GM23338 (cell line): ENCODE measurements at places on chromosomes 2 and 18.

- no peak overlapping the region for H3K4me3 ChIP-seq
- no peak overlapping the region for H3K27ac ChIP-seq
- H3K4me1 ChIP-seq: peaks cover 16% of the 10 kb centered on the region
- H3K27me3 ChIP-seq: no peaks in the 10 kb centered on the region
These were observed 210.1 kb upstream of the RND3 start for GRCh38 chr2:150697596-150697995.

- H3K4me3 ChIP-seq: no peak overlapping the region
- no peaks in the 10 kb centered on the region for H3K36me3 ChIP-seq
- H3K4me1 ChIP-seq: no peaks in the 10 kb centered on the region
These were observed 675.3 kb downstream of the TMEM182 start for GRCh38 chr2:103437161-103437560.

- H3K27ac ChIP-seq: no peak overlapping the region
- peak; percentile 63 for DNase-seq
- peaks cover 9% of the 10 kb centered on the region for H3K4me1 ChIP-seq
- H3K36me3 ChIP-seq: no peaks in the 10 kb centered on the region
- no peaks in the 10 kb centered on the region for H3K27me3 ChIP-seq
These were observed 79.3 kb upstream of the SCN7A start for GRCh38 chr2:166573391-166573790.

DNA sequence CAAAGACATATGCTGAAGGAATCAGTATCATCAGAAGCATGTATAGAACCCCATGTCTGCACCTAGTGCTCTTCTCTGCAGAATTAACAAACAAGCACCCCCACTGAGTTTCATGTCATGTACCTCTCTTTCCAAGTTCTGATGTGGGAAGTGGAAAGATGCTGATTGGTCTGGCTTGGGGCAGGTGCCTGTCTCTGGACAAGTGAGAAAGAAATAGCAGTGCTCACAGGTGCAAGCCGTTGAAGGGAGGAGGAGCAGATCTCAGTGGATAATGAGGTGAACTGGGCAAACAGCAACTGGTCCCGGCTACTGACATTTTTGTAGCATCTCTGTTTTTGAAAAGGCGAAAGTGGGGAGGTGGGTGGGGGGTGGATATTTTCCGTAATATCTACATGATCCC, 17.5 kb upstream of the ACVR1 start:
- no peaks in the 10 kb centered on the region for H3K27me3 ChIP-seq
- H3K36me3 ChIP-seq: no peaks in the 10 kb centered on the region
- no peak overlapping the region for H3K4me3 ChIP-seq
- no peak overlapping the region for H3K27ac ChIP-seq
- DNase-seq: no peak

GRCh38 chr2:210177769-210178168, 6.6 kb upstream of the KANSL1L start:
- DNase-seq: peak; percentile 90
- peaks cover 33% of the 10 kb centered on the region for H3K4me1 ChIP-seq
- no peaks in the 10 kb centered on the region for H3K36me3 ChIP-seq
- H3K4me3 ChIP-seq: no peak overlapping the region
- H3K27ac ChIP-seq: peak overlapping the region; percentile 85

GRCh38 chr2:227324642-227324994, 433 bp upstream of the MFF start:
- H3K36me3 ChIP-seq: peaks cover 10% of the 10 kb centered on the region; the same call in 1 of the 2 replicates
- H3K4me3 ChIP-seq: peak overlapping the region; percentile 87
- peak overlapping the region; percentile 22 for H3K27ac ChIP-seq
- DNase-seq: peak; percentile 48
- H3K27me3 ChIP-seq: no peaks in the 10 kb centered on the region

GRCh38 chr2:46828491-46829230, 86.9 kb downstream of the MCFD2 start:
- H3K27ac ChIP-seq: no peak overlapping the region
- H3K27me3 ChIP-seq: no peaks in the 10 kb centered on the region
- no peaks in the 10 kb centered on the region for H3K4me1 ChIP-seq
- no peak for DNase-seq
- H3K36me3 ChIP-seq: no peaks in the 10 kb centered on the region

GRCh38 chr2:95231723-95232122, 24.4 kb downstream of the ZNF892 start:
- no peak overlapping the region for H3K4me3 ChIP-seq
- DNase-seq: peak; percentile 94
- H3K36me3 ChIP-seq: no peaks in the 10 kb centered on the region; the same call in 1 of the 2 replicates
- no peaks in the 10 kb centered on the region for H3K4me1 ChIP-seq

- peaks cover 5% of the 10 kb centered on the region; the same call in 1 of the 2 replicates for H3K4me1 ChIP-seq
- DNase-seq: peak; percentile 85
- H3K36me3 ChIP-seq: no peaks in the 10 kb centered on the region
These were observed 823 bp upstream of the RNU2-63P start for GRCh38 chr2:88016960-88017779.

GRCh38 chr18:41058351-41059125, 896.5 kb upstream of the PIK3C3 start:
- H3K4me3 ChIP-seq: no peak overlapping the region
- H3K27ac ChIP-seq: no peak overlapping the region
- H3K4me1 ChIP-seq: no peaks in the 10 kb centered on the region
- DNase-seq: no peak
- H3K27me3 ChIP-seq: no peaks in the 10 kb centered on the region

GRCh38 chr2:223122781-223123180, 70.8 kb downstream of the KCNE4 start:
- H3K4me3 ChIP-seq: no peak overlapping the region
- H3K27ac ChIP-seq: no peak overlapping the region
- peaks cover 11% of the 10 kb centered on the region for H3K4me1 ChIP-seq
- peak; percentile 30 for DNase-seq

GRCh38 chr2:236825989-236826510, 256.4 kb downstream of the ACKR3 start:
- H3K27me3 ChIP-seq: no peaks in the 10 kb centered on the region
- no peak overlapping the region for H3K27ac ChIP-seq
- no peaks in the 10 kb centered on the region for H3K36me3 ChIP-seq
- peaks cover 55% of the 10 kb centered on the region for H3K4me1 ChIP-seq
- no peak for DNase-seq

- DNase-seq: peak; percentile 55
- peaks cover 77% of the 10 kb centered on the region for H3K4me1 ChIP-seq
- H3K36me3 ChIP-seq: no peaks in the 10 kb centered on the region
- H3K27ac ChIP-seq: no peak overlapping the region
These were observed 6.3 kb upstream of the SIX3 start for GRCh38 chr2:44934983-44935728.

GRCh38 chr2:144518748-144519596, 947 bp downstream of the ZEB2 start:
- no peaks in the 10 kb centered on the region for H3K36me3 ChIP-seq
- DNase-seq: no peak
- peak overlapping the region; percentile 75 for H3K4me3 ChIP-seq
- H3K27ac ChIP-seq: no peak overlapping the region
- H3K4me1 ChIP-seq: peaks cover 71% of the 10 kb centered on the region

- H3K36me3 ChIP-seq: peaks cover 22% of the 10 kb centered on the region; the same call in 1 of the 2 replicates
- peaks cover 16% of the 10 kb centered on the region for H3K4me1 ChIP-seq
- no peak overlapping the region for H3K27ac ChIP-seq
- no peak for DNase-seq
- H3K4me3 ChIP-seq: no peak overlapping the region
These were observed 35.8 kb downstream of the BCL2L11 start for GRCh38 chr2:111156529-111156928.

DNA sequence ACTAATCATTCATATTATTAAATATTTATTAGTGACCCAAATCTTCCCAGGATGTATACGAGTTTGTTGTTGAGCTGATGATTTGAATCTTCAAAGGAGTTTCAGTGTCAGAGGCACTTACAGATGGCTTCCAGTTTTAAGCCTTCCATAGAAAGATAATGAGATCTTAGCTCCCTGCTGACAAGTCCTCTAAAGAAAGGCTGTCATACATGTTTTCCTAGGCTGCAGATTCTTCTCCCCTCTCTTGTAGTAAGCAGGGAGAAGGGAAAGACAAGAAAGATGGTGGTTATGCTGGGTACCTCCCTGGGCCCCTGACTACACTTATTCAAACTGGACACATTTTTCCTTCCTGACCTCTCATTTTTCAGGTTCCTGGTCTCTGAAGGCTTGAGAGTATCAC, 8.1 kb upstream of the GAREM1 start:
- no peak overlapping the region for H3K4me3 ChIP-seq
- no peaks in the 10 kb centered on the region; the same call in 1 of the 2 replicates for H3K27me3 ChIP-seq
- no peak for DNase-seq
- H3K27ac ChIP-seq: no peak overlapping the region
- no peaks in the 10 kb centered on the region; the same call in 1 of the 2 replicates for H3K4me1 ChIP-seq

DNA sequence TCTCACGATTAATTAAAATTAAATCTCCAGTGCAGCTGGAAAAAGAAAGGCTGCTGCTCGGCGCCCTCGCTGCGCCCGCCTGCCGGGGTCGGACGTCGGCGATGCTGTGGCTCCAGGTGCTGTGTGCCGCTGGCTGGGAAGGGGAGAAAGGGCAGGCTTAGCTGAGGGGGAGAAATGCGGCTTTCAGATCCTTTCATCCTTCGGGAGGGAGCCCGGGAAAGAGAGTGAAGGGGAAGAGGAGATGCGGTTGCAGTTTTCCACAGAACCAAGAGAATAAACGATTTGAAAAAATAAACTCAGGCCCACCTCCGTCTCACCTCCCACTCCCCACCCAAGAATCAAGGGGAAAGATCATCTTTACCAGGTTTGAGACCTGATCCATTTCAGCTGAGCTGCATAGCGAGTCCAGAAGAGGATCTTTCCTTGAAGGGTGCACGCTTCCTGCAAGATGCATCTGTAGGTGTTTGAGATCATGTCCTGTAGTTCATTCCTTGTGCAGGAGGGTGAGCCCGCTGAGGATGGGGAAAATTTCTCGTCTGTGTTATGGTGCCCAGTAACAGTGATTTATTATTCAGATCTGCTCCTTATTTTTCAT, 495 bp downstream of the TMEM169 start:
- peak overlapping the region; percentile 83 for H3K4me3 ChIP-seq
- H3K36me3 ChIP-seq: no peaks in the 10 kb centered on the region
- no peaks in the 10 kb centered on the region for H3K27me3 ChIP-seq
- peak overlapping the region; percentile 78 for H3K27ac ChIP-seq
- peaks cover 33% of the 10 kb centered on the region for H3K4me1 ChIP-seq

DNA sequence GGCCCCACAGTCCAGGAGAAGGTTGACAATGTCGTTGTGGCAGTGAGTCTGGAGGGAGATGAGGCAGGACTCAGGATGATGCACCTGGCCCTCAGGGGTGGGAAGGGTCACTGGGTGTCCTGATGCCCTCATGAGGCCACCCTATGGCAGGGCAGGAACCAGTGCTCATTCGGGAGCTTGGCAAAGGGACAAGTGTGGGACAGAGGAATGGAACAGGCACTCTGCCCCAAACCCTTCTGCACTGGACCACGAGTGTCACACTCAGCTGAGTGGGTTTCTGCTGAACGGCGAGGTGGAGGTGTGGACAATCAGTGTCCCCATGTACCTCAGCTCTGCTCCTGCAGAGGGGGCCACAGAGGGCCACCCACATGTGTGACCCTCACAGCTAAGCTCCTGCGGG, 32.0 kb downstream of the ANKMY1 start:
- H3K4me3 ChIP-seq: no peak overlapping the region
- no peak for DNase-seq
- H3K36me3 ChIP-seq: no peaks in the 10 kb centered on the region
- no peak overlapping the region for H3K27ac ChIP-seq

- no peaks in the 10 kb centered on the region for H3K27me3 ChIP-seq
- H3K4me1 ChIP-seq: peaks cover 5% of the 10 kb centered on the region; the same call in 1 of the 2 replicates
- no peak overlapping the region for H3K27ac ChIP-seq
- DNase-seq: no peak
- H3K36me3 ChIP-seq: peaks cover 4% of the 10 kb centered on the region; the same call in 1 of the 2 replicates
- H3K4me3 ChIP-seq: no peak overlapping the region
These were observed 106.0 kb downstream of the COPS8 start for GRCh38 chr2:237191714-237192081.

DNA sequence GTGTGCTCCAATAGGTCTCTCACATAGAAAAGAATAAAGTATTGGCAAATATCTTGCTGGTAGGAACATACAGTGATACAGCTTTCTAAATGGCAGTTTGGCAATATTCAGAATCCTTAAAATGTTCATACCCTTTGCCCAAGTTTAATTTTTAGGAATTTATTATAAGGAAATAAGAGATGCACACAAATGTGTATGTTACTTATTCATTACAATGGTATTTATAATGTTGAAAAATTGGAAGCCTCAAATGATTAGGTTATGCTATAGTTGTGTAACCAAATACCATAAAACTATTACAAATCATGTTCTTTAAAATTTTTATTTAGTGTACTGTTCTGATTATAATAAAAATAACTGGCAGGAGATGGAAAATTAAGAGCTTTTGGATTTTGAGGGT, 196.8 kb downstream of the MCFD2 start:
- H3K4me3 ChIP-seq: no peak overlapping the region
- no peaks in the 10 kb centered on the region for H3K36me3 ChIP-seq

DNA sequence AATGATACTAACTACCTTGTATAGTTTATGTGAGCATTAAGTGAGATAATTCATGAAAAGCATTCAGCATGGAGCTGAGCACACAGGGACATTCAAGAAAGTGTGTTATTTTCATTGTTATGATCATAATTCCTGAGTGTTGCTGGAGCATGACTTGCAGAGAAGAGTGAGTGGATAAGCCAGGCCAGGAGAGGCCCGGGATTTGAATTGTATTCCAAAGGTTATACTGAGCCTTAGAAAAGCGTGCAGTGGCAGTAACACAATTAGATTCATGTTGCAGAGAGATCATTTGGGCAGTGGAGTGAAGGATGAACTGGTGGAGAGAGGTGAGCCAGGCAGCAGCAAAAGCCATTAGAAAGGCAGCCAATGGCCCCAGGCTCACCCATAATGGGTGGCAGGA, 142.9 kb upstream of the SH3BP4 start:
- H3K36me3 ChIP-seq: no peaks in the 10 kb centered on the region

DNA sequence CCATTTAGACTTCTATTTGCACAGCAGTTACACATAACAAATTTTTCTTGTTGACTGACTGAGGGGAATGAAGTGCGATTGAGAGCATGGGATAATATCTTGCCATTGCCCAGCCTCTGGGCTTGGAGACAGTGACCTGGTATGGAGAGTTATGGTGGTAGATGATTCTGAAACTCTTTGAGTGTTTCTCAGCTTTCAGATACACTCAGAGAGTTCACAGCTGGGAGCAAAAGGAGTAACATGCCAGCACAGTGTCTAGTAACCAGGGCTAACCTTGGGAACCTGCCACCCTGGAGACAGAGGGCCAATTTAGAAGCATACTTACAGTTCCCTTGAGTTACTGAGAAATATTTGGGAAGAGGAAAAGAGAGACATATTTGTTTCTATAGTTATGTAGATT, 1099.3 kb upstream of the CELF4 start:
- no peak overlapping the region for H3K27ac ChIP-seq
- H3K36me3 ChIP-seq: no peaks in the 10 kb centered on the region
- H3K27me3 ChIP-seq: no peaks in the 10 kb centered on the region
- H3K4me1 ChIP-seq: no peaks in the 10 kb centered on the region
